ENCODE measurements at places on chromosomes 2 and 18.

GRCh38 chr2:177098001-177098613 is 114.5 kb upstream of the HNRNPA3 start:
- no peak for DNase-seq

- no peak for DNase-seq
Measured at GRCh38 chr2:12965540-12966269, 249.0 kb downstream of the TRIB2 start.

DNA sequence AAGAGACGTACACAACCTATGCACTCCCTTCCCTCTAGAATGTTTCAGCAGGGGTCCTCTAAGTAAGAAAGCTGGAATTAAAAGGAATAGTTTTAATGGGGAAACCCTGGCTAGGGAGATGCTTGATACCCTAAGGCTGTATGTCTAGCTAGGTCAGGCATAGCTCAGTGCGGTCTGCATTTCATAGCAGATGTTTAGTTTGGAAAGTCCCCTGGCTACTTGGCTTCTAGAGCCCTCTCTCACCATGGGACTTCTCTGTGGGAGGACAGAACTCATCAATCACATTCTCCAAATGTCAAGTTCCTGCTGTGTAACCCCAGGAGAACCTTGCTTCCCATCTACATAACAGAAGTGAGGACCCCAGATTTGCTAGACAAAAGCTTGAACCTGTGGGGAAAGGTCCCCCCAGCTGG is 24.1 kb upstream of the ANXA4 start:
- DNase-seq = no peak

DNA sequence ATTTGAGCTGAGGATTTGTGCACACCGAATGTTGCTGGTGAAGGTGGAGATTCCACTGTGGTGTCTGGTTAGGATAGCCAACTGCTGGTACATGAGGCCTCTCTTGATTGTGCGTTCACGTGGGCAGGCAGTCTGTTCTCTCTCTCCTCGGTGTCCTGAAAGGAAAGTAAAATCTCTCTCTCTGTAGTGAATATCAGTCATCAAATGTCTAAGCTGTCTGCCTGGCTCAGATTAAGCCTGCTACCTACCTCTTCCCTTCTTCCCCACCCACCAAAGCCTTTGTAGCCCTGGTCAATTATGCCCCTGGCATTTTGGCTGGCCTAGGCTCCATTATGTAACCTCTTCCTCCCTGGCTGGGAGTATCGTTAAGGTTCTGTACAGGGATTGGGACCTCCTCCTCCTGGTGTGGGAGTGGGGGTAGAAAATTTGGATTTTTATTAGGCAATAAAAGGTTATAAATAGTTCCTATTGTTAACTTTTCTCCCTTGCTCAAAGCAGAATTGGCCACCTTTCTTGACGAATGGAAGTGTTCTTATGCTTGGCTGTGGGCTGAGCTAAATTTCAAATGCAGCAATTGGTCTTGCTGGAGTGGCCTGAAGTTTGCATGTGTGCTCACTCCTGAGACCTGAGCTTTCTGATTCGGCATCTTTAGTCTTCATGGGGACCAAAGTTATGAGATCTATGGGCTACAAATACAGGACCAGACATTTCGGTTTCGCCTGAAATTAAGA is 148.8 kb downstream of the WDSUB1 start:
- DNase-seq = no peak

GRCh38 chr2:21268878-21269224 is 145.1 kb downstream of the TDRD15 start:
- no peak for DNase-seq

- no peak for DNase-seq
Measured at GRCh38 chr2:164840930-164841718, 499 bp downstream of the COBLL1 start.

DNA sequence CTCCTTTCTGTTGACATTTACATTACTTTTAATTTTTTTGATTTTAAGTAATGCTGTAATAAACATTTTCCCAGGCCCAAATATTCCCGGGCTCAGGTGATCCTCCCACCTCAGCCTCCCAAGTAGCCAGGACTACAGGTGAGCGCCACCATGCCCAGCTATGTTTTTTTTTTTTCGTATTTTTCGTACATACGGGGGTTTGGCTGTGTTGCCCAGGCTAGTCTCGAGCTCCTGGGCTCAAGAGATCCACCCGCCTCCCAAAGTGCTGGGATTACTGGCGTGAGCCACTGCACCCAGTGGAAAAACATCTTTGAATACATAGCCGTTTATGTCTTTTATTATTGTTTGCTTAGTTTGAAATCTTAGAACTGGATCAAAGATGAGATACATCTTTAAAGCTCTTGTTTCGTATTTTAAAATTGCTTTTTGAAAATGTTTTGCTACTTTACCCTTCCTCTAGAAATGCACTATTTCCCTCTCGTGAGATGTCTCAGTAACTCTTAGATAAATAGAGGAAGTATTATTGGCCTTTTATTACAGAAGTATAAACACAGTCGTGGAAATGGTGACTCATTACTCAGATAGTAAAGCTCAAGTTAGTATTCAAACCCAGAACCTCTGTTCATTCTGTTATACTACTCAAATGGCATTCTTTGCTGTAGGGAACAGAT is 2.4 kb downstream of the SMCHD1 start:
- no peak for DNase-seq

DNA sequence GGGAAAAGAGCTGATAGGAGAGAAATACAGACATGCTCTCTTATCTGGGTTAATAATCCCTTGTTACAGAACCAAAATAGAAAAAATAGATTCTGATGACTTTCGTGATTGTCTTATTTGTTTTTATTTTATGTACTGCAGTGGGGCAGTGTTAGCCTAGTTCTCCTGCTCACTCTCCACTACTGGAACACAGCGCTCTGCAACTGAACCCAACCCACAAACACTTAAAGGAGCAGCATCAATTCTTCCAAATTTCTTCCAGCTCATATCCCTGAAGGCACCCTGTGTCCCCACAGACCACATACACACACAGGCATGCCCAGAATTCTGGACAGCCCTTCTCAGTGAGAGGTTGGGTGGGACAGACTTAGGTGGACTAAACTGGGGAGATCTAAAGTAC is 160.6 kb downstream of the SS18 start:
- DNase-seq = no peak

DNA sequence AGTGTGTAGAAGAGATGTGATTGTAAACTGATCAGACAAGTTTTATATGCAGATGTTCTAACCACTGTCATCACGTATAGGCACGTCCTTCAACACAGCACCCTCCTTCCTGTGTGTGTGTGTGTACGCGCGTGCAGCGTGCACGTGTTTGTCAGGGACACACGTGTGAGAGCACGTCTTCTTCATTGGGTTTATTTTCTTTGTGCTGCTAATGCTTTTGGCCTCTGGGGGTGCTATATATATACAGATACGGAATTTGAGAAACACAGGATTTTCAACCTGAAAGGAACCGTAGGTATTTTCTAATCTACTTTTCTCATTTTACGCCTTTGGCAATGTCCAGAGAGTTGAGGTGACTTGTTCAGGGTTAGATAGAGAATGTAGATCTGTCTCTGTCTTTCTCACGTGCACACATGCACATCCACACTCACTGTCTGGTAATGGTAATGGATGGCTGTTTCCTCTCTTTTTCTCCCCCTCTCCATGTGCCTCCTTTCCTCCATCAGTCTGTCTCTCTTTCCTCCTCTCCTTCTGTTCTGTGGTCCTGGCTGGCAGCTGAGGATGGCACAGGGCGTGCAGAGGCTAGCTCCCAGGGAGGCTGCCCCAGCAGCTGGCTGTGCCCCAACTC is 13.4 kb upstream of the CELF4 start:
- no peak for DNase-seq

DNA sequence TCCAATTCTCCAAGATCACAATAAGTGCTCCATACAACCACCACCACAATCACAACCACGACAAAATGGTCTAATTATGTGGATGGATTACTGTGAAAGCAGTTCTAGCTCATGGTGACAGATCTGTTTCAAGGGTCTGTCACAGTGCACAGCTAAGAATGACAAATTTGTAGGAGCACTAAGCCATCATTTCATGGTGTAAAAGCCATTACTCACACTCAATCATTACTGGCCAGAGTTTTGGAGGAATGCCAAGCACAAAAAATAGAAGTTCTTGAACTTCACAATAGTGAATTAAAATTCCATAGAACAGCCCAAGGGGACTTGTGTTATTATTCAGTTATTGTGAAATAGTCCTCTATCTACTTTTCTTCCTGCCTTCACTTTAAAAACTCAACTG is 2.3 kb downstream of the CPS1 start:
- DNase-seq = no peak

GRCh38 chr2:54675738-54676137 is 47.7 kb upstream of the EML6 start:
- no peak for DNase-seq

GRCh38 chr18:55840601-55841170 is 252.7 kb upstream of the TCF4 start:
- no peak for DNase-seq

- DNase-seq = no peak
Measured at GRCh38 chr18:76587879-76588271, 92.8 kb upstream of the ZNF516 start.

- no peak for DNase-seq
Measured at GRCh38 chr18:26091047-26091630, 726 bp upstream of the SS18 start.

- DNase-seq = no peak
Measured at GRCh38 chr2:163157891-163158496, 319.4 kb upstream of the KCNH7 start.

- no peak for DNase-seq
Measured at GRCh38 chr2:38010995-38011394, 65.0 kb downstream of the CYP1B1 start.

DNA sequence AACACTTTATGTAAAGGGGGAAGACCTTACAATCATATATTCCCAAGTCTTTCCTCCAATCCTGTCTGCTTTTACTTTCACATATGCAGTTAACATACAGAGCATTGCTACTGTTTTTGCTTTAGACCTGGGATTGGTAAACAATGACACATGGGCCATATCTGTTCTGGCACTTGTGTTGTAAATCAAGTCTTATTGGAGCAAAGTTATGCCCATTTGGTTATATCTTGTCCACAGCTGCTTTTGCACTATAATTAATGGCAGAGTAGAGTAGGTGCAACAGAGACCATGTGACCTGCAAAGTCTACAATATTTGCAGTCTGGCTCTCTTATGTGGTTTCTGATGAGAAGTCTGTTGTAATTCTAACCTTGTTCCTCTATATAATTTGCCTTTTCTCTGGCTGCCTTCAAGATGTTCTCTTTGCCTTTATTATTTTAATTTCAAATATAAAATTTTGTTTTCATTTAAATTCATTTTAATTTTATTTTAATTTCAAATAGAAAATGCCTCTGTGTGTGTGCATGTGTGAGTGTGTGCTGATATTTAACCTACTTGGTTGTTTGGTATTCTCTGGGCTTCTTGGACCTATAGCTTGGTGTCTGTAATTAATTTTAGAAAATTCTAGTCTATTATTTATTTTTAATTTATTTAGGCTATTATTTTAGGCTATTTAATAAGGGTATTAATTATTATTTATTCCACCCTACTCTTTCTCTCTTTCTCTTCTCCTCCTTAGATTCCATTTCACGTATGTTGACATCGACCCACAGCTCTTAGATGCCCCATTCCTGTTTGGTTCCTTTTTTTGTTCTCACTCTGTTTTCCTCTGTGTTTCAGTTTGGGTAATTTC is 16.8 kb upstream of the LPIN1 start:
- no peak for DNase-seq

DNA sequence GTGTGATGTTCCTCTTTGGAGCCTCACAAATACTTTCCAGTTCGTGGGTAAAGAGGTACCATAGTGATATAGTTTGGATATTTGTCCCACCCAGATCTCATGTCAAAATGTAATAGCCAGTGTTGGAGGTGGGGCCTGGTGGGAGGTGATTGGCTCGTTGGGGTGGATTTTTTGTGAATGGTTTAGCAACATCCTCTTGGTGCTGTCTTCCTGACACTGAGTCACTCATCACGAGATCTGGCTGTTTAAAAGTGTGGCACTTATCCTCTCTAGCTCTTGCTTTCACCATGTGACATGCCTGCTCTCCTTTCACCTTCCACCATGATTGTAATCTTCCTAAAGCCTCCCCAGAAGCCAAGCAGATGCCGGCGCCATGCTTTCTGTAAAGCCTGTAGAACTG is 3.0 kb upstream of the CCDC93 start:
- DNase-seq = no peak

DNA sequence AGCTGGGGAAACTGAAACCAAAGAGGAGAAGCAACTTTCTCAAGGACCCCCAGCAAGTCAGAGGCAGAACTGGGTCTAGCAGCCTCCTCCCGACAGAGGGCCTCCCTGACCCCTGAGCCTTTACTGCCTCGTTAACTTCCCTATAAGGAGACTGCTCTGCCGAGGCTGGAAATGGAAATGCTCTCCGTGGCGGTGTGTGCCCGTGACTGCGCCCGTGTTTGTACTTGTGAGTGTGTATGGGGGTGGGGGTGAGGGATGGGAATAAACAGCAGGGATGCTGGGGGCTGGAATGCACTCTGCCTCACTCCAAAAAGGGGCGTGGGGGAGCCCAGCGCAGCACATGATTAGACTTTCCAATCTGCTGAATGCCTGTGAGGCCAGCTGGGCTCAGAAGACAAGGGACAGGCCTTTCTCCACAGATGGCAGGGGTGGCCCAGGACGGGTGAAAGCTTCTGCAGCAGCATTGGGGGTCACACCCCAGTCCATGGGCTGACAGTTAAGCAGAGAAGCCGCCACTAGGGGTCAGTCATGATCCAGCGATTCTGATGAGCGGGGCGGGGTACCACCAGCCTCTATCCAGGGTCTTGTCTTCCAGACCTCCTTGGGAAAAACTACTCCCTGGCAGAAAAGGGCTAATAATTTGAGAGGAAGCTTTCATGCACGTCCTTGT is 26.8 kb downstream of the MPHOSPH10 start:
- no peak for DNase-seq

DNA sequence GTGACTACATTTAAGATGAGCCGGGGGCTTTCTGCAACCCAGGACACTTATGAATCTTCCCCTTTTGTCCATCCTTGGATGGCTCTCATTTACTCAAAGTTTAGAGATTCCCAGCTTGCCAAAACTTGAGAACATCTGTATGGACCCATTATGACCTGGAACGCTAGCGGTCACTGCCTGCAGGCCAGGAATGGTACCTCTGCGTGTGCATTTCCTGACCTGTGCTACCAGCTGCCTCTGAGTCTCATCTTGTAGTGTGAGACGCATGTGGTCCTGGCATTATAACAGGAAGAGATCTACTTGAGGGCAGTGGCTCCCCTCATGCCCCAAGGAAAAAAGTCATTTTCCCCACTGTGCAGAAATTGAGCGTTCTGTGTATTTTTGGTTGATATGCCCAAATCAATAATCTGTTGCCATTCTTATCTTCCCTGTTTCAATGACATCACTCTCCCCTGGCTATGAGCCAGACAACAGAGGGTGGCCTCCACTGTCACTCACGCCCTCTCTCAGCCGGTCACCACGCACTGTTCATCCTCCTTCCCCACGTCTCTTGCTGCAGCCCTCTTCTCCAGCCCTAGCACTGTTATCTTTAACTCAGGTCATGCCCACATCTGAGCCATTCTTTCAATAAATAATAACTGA is 28.5 kb upstream of the NPAS2 start:
- DNase-seq = no peak
